Left forelimb (tissue), 1 donor: ENCODE measurements at places on chromosomes 5 and 9.

DNA sequence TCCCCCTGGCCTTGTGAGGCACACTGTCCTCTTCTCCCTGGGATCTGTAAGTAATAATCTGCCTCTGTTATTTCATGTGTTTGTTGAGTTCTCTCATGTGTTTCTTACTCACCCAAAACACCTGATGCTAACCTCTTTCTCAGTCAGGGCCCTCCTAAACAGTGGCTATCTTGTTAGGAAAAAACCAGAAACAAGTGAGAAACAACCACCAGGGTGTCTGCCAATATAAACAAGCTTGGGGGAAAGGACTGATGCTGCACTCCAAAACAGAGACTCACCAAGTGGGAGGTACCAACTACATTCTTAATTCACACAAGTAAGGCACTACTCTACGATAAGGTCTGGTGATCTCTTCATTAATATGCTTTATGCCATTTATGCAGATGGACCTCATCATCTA is 564.4 kb downstream of the SEMA5A start:
- DNase-seq, result no peak

DNA sequence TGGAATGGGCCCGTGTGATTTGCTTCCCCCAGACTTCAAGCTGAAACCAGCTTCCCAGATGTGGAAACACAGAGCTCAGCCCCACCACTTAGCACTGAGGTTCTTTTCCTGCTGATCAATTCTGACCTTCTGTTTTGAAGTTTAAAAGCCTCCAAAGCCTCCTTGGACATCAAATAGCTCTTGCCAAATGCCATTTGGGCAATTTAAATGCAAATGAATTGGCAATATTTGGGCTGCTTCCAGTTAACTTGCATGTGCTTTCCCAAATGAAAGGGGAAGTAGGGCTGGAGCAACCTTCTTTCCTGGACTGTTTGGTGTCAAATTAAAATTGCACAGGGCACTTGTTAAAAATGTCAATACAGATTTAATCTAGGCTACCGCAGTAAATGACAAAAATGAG is 710.5 kb downstream of the TLR4 start:
- no peak for DNase-seq

- no peak for DNase-seq
Observed at GRCh38 chr5:137629646-137630045, 106.2 kb downstream of the KLHL3 start.

DNA sequence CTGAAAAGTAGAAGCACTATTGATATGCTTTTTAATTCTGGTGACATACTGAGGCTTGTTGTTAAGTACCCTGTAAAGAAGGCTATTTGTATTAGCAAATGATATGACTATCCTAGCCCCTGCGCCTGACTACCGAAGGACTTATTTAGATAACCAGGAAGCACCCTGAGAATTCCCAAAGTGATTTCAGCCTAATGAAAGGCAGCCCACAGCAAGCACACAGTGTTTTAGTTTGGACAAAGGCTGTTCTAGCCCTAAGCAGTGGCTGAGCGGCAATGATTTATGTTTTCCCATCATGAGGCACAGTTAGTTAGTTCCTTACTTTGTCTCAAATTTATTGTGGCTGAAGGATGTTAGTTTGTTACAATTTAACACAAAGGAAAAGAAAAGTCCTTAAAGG is 235.3 kb downstream of the KCTD16 start:
- DNase-seq, result no peak

DNA sequence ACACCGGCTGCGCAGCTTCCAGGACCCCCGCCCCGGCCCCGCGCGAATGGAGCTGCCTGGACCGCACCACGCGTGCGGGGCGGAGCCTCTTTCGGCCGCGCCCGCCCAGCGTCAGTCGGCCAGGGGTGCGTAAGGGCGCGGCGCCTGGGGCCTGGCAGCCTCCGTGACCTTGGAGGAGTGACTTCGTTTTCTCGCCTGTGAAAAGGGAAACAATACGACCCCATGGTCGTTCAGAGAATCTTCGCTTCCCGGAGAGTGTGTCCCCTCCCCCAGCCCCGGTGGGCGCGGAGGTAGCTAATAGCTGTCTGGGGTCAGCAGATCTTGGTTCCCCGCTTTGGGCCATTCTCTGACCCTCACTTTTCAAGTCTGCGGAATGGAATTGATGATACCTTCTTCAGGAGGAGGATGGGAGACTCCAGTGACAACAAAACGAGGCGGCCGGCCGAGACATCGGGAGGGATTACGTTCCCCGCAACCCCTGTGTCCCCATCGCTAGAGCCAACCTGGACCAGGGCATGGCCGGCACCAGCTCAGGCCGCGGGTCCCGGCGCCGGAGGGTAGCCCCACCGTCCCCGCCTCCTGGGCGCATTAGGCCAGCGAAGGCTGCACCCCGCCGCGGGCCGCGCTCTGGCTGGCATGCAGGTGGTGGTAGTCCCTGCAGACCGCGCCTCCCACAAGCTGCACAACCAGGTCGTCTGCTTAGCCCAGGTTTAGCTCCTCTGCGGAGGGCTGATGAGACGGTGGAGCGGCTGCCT is 5.5 kb upstream of the CDHR2 start:
- no peak for DNase-seq

GRCh38 chr5:171589461-171589860 is 170.0 kb downstream of the FGF18 start:
- DNase-seq, result no peak

DNA sequence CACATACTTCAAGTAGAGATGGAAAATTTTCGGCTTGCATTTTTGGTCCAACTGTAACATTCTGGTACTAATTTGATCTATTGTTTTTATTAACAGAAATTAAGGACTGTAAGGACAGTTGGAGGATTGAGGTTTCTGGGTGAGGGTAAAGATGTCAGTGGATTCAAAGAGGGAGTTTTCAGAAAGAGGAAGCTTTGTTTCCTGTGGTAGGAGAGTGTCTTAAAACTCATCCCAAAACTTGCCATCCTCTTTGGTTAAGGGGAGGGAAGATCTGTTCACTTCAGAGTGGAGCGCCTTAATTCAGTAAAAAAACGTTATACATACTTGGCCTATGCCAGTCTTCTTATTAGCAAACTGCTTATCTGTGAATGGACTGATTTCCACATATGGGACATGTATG is 13.8 kb downstream of the CNTRL start:
- DNase-seq, result no peak

- DNase-seq, result no peak
Observed at GRCh38 chr9:132770770-132771310, 100.6 kb downstream of the GTF3C4 start.

GRCh38 chr5:95973793-95974325 is 12.2 kb upstream of the ELL2 start:
- DNase-seq, result no peak

DNA sequence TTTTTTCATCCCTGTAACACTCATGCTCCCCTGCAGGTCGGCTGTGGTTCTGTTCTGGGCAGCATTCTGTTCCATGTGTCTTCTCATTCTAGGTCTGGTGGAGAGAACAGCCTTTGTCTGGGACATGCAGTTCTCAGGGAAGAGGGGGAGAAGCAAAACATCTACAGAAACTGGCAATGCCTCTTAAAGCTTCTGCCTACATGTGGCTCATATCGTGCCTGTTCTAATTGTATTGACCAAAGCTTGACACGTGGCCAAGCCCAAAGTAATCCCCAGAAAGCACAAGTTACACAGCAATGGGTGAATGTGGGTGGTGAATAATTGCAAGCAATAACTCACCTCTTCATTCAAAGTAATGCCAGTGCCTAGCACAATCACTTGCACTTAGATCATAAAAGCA is 218.2 kb upstream of the IL12B start:
- no peak for DNase-seq

DNA sequence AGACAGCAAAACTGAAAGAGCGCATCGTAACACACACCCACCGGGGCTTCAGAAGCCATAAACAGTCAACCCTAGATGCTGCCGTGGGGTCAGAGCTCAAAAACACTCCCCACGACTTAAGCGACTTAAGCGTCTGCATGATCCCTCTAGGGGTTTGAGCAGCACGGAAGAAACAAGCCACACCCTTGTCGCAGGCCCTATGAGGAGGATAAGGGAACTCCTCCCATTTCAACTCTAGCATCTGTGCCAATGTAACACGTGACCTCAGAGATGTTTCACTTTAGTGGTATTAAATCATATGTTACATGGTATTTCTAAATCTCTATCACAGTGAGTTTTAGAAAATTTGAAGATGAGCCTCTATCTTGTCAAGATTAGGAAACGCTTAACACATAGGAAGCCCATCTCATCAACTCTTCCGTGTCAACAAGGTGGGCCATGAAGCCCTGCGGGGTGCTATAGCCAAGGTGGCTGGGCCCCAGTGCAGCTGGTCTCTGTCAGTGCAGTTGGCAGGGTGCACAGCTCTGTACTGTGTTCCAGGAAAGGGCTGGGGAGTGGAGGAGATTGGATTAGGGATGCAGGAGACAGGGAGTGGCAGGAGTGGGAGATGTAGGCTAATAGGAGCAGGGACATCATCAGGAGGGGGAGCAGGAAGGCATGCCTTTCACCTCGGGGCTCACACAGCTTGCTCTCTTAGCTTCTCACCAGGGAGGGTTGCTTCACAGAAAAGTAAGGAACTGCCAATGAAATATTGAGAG is 33.1 kb downstream of the ZCCHC9 start:
- DNase-seq, result no peak

GRCh38 chr9:18896531-18897179 is 136.4 kb downstream of the SAXO1 start:
- DNase-seq, result no peak

- DNase-seq, result no peak
Observed at GRCh38 chr9:115013998-115014397, 83.6 kb upstream of the TNFSF8 start.

- DNase-seq, result no peak
Observed at GRCh38 chr9:75935591-75935990, 45.1 kb downstream of the PCSK5 start.

- DNase-seq, result no peak
Observed at GRCh38 chr5:86360801-86361200, 256.9 kb upstream of the COX7C start.

DNA sequence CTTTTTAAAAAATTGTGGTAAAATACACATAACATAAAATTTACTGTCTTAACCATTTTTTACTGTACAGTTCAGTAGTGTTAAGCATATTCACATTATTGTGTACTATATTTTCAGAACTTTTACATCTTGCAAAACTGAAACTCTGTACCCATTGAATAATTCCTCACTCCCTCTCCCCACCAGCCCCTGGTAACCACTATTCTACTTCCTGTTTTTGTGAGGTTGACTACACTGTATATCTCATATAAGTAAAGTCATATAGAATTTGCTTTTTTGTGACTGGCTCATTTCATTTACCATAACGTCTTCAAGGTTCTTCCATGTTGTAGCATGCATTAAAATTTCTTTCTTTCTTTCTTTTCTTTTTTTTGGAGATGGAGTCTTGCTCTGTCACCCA is 87.0 kb downstream of the LNPEP start:
- DNase-seq, result no peak

DNA sequence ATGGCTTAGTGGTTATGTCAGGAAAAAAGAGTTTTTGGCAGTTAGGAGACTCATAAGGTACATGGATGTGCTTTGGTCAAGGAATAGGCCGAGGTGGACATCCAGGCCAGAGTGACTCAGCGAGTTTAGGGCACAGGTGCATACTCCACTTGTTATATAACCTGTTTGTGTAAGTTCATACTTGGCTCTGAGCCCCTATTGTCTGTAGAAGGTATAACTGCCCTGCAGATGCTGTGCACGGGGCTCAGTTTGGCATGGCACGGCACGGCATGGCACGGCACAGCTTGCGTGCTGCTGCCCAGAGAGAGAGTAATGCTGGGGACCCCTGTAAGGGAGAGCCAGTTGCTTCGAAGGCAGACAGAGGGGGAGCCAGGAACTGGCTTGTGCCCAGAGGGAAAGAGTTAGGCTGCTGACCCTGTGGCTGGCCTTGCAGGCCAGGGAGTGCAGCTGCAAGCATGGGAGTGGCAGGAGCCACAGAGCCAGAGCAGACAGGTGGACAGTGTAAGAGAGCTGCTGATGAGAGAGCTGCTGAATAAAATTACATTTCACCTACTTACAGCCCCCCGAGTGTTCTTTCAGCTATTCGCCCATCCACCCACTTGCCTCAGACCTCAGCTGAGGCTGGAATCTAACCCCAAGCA is 32.2 kb downstream of the GCNT4 start:
- DNase-seq, result no peak

GRCh38 chr5:67695369-67695768 is 498.8 kb upstream of the CD180 start:
- DNase-seq, result no peak

DNA sequence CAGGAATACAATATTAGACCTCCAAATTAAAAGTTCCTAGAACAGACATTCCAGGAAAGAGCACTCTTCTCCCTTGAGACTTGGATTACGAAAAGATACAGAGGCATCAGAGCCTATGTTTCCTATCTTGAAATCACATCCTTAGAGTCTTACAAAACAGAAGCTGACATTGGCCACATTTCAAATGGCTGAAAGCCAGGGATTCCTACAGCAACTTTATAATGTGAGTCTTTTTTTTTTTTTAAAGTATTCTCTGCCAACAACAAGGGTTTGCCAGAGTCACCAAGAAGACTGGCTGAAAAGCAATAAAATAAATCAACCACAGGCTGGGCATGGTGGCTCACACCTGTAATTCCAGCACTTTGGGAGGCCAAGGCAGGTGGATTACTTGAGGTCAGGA is 63.1 kb downstream of the TRPM6 start:
- no peak for DNase-seq
